ENCODE measurements at places on chromosomes 2 and 18. TPM values are rescaled to one million over a fixed set of nuclear protein-coding genes. Genes with fewer than 3 reads are reported as not detected.

- no peak for DNase-seq
- no peaks in the 10 kb centered on the region for H3K27me3 ChIP-seq
- no peak overlapping the region for H3K4me3 ChIP-seq
- peaks cover 10% of the 10 kb centered on the region for H3K4me1 ChIP-seq
Measured at GRCh38 chr2:201176081-201176481, 6.9 kb upstream of the CASP10 start.

GRCh38 chr2:53856272-53856671 is 3.5 kb downstream of the GPR75 start:
- H3K27ac ChIP-seq, result no peak overlapping the region
- peaks cover 7% of the 10 kb centered on the region for H3K4me1 ChIP-seq
- H3K36me3 ChIP-seq, result peaks cover 26% of the 10 kb centered on the region
- no peak overlapping the region for H3K4me3 ChIP-seq

The REG3G gene
- total RNA-seq, result not detected

The CCL20 gene
- total RNA-seq, result 7.9 TPM

The CFAP65 gene
- total RNA-seq, result not detected

The C2orf66 gene
- 0.09 TPM for total RNA-seq

The AQP4 gene
- not detected for total RNA-seq

The SERPINB7 gene
- not detected for total RNA-seq

Measured in activated CD4-positive, alpha-beta T cell treated with anti-CD3 and anti-CD28 coated beads for 36 hours (primary cell).